ENCODE measurements at places on chromosomes 16 and 17.

GRCh38 chr17:50217591-50217990, 16.2 kb upstream of the COL1A1 start:
- no peak for DNase-seq

- DNase-seq = no peak
Observed at GRCh38 chr17:17966399-17966798, 5.8 kb downstream of the TOM1L2 start.

- no peak for DNase-seq
Observed at GRCh38 chr17:7889166-7889955, 772 bp downstream of the CHD3 start.

DNA sequence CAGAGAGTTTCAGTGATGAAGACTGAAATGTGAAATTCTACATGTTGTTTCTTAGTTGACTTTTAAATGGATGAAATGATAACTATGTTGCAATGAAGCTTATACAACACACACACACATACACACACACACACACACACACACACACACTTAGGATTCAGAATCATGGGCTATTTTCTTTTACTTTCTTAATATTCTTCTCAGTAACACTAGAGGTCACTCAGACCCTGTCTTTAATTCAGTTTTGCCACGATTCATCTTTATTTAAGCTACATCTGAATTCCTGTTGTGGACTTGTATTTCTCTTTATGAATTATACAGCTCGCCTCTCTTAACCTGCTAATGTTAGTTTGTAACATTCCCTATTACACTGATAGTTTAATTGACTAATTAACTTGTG, 109.6 kb upstream of the GOT2 start:
- no peak for DNase-seq

DNA sequence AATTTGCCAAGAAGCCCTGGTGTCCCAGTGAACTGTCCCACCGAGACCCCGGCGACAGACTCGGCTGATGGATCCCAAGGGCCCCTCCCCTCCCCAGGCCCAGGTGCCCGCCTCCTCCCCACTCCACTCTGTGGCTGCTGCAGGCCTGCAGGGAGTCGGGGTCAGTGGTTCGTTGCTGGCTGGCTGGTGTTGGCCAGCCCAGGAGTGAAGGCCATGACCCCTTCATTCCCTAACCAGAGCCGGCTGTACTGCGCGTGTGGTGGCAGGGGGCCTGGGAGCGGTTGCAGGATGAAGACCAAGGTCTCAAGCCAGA, 9.2 kb upstream of the TBX2 start:
- no peak for DNase-seq

GRCh38 chr17:3750926-3751325, 27.2 kb downstream of the HASPIN start:
- no peak for DNase-seq

DNA sequence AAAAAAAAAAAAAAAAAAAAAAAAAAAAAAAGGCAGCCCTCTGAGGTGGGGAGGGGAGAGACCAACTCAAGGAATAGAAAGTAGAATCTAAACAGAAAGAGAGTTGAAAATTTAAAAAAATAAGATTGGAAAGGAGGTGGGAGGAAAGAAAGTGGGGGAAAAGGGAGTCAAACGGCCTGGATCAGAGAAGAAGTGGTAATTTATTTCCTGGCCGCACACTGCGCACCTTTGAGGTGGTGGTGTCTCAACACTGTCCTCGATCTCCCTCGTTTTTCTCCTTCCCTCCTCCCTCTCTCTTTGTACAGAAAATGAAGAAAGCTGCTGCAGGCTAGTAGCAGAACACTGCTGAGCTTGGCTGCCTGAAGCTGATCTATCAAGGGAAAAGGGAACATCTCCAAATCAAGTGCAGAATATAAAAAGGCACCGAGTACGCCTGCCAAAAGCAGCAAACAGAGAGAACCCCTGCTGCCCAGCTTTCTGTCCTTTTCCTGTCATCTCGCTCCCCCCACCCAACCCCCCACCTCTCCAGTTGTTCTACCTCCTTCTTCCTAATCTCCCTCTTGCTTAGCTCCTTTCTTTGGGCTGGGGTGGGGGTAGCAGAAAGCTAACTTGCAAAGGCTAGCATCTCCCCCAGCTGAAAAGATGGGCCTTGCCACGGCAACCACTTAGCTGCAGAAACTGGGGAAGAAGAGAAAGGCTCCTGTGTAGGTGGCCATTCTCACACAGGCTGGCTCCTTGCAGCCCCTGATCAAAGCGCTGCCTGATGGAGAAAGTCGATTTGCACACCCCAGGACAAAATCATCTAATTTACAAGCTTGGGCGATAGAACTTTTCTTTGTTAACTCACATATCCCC, 22.5 kb downstream of the AXIN2 start:
- DNase-seq = no peak

- no peak for DNase-seq
Observed at GRCh38 chr16:5895976-5896375, 798.4 kb upstream of the EEF2KMT start.

GRCh38 chr16:1712791-1713261, 6.8 kb downstream of the MAPK8IP3 start:
- DNase-seq = no peak
